ENCODE measurements at places on chromosomes 16 and 17.

DNA sequence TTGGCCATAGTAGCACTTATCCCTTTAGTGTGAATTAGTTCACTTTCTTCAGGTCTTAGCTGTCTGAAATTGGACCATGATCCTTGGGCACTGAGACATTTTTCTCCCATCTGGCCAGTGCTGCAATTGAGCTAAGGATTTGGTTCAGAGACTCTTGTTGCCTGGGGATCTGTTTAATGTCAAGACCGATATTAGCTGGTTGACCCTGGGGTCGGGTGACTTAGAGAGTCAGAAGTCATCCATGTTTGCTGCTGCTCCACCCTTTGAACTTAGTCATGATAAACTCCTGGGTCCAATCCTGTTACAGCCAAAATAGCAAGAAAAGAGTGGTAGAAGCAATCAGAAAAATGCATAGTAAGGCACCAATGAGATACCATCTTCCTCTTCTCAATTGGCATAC is 45.8 kb upstream of the TOX3 start:
- no peak for DNase-seq

- DNase-seq: no peak
These were observed 4.8 kb downstream of the ZP2 start for GRCh38 chr16:21206550-21206949.

- DNase-seq: no peak
These were observed 177.1 kb downstream of the SNX29 start for GRCh38 chr16:12153662-12154061.

- DNase-seq: no peak
These were observed 128.4 kb upstream of the MPHOSPH6 start for GRCh38 chr16:82298472-82298871.

DNA sequence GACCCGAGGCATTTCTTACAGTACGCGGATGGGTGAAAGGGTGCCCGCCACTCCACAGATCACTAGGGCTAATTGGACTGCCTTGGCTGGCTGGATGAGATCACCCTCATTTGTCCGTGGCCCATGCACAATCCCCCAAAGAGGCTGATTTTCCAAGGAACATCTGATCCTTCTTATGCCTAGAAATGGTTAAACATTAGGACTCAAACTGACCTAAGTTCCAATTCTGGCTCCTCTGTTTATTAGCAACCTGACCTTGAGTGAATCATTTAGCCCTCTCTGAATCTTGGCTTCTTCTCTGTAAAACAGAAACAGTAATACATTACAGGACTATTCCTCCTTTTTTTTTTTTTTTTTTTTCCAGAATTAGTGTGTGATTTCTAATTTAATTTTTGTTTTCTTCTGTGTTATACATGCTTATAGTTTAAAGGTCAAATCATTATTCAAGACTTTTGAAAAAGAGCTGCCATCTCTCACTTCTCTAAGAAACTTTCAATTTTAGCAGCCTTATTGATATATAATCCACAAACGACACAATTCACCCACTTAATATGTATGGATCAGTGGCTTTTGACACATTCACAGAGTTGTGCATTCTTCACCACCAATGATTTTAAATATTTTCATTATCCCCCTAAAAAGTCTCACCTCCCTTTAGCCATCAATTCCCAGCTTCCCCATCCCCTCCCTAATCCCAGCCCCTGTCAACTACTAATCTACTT is 45.4 kb upstream of the TMEM132E start:
- no peak for DNase-seq

GRCh38 chr17:43444223-43445008 is 39.4 kb upstream of the DHX8 start:
- no peak for DNase-seq

- no peak for DNase-seq
These were observed 101.5 kb downstream of the STXBP4 start for GRCh38 chr17:55069983-55070529.

- no peak for DNase-seq
These were observed 63.2 kb downstream of the ENGASE start for GRCh38 chr17:79137789-79138165.
